GM13977 (cell line): ENCODE measurements at places on chromosomes 1 and 21.

- no peak for DNase-seq
These were observed 107.4 kb downstream of the TBX19 start for GRCh38 chr1:168387781-168388760.

GRCh38 chr1:147214842-147215539, 10.1 kb downstream of the FMO5 start:
- no peak for DNase-seq

GRCh38 chr1:97066860-97067259, 345.3 kb downstream of the PTBP2 start:
- DNase-seq, result no peak

- DNase-seq, result no peak
These were observed 35.2 kb upstream of the MAB21L3 start for GRCh38 chr1:116075990-116076389.

- peak; percentile 35 for DNase-seq
These were observed 16.9 kb upstream of the EFCAB14 start for GRCh38 chr1:46735708-46736324.

DNA sequence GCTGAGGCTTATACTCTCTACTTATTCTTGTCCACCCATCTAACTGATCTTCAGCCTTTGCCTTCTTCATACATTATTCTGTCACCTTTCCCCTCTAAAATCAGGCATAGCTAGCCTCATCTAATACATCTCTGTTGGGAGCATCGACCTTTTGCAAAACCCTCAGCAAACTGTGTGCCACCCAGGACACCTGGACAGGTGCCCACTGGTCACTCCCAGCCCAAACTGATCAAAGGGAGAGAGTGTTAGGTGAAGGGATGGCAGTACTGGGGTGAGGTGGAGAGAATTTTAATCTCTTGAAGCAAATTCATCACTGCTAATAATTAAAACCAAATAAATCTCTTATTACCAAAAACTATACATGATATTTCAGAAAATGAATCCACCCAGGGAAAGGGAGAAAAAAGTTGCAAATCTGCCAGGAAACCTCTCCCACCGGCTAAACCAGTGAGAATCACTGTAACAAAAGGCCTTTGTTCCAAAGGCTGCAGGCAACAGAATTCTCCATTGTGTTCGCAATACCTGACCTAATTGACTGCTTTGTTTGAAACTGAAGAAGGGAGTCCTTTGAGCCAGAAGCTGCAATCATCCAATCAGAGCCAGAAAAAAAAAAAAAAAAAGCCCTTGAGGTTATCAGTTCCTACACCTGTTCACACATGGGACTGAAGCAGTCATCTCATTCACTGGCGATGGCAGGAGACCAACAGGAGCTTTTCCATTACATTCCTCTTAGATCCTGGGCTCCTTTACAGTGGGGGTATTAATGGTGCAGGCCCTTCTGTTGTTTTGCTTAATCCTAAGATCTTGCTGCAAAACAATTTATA, 172.6 kb downstream of the APP start:
- DNase-seq, result no peak

GRCh38 chr1:64895500-64895899, 70.8 kb downstream of the JAK1 start:
- peak; percentile 70 for DNase-seq

GRCh38 chr1:206114692-206115640, 2.2 kb downstream of the AVPR1B start:
- DNase-seq, result no peak

DNA sequence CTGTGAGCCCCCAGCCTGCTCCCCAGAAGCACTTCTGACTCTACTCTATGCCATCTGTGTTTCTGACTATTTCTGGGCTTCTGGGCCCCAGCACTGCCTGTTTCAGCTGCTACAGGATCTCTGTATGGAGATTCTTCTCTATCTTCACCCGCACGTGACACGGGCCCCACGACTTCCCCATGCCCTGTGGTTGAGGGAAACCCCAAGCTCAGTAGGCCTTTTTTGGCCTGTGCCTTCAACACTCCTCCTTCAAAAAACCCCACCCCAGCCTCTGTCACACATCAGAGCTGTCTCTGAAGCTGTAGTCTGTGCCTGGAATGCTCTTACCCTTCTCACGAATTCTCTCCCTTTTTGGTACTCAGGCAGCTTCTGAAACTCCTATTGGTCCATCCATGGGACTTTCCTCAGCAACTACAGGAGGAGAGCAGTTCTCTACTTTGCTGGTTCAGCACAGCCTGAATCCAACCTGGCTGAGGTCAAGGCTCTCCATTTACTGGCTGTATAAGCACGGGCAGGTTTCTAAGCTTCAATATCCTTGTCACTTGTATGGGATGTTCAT, 2.0 kb upstream of the NID1 start:
- DNase-seq, result peak; percentile 91

DNA sequence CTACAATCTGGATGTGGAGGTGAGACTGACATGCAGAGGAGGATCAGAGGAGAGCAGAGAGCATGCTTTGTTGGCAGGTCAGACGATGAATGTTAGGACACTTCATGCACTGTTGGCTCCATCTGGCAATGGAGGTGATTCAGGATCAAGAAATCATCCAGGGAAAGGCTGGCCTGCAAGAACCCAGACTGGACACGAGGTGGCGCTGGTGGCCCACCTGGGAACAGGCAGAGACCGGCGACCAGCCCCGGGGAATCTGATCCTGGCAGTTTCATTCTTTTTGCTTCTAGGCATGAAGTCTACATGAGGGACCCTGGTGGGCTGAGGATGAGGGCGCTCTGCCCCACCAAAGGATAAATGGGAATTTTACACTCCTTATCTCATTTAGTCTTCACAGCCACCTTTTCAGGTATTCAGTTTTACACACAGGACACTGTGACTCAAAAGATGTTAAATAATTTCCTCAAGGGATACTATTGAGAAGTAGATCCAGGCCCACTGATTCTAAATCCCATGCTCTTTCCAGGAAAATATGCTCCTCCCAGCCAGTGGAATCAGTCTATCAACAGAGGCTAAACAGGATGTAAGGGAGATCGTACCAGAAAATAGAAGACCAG, 26.2 kb upstream of the SCMH1 start:
- DNase-seq, result peak; percentile 78

DNA sequence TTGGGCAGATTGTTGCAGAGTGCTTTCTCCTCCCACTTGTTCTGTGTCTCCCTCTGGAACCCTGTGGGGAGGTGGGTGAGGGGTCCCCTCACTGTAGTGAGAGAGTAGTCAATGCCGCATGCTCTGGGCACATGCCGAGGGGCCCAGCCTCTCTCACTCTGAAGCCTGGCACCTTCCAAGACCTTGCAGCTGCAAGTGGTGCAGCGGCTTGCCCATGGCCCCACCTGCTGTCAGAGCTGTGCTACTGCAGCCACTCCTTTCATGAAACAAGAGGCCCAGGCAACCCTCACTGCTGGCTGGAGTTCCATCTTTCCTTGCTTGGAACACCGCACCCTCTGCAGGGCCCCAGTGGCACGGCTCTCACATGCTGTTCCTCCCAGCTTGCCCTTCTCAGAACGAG, 58.4 kb upstream of the COL6A1 start:
- no peak for DNase-seq

GRCh38 chr1:172324761-172325160, 95.7 kb upstream of the C1orf105 start:
- DNase-seq, result no peak

DNA sequence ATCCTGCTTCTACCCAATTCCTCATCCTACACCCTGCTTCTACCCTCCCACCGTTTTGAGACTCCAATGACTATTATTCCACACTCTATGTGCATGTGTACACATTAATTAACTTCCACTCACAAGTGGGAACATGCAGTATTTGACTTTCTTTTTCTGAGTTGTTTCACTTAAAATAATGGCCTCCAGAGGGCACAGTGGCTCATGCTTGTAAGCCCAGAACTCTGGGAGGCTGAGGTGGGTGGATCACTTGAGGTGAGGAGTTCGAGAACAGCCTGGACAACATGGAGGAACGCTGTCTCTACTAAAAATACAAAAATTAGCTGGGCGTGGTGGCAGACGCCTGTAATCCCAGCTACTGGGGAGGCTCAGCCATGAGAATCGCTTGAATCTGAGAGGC, 464.8 kb downstream of the PTBP2 start:
- DNase-seq, result no peak

DNA sequence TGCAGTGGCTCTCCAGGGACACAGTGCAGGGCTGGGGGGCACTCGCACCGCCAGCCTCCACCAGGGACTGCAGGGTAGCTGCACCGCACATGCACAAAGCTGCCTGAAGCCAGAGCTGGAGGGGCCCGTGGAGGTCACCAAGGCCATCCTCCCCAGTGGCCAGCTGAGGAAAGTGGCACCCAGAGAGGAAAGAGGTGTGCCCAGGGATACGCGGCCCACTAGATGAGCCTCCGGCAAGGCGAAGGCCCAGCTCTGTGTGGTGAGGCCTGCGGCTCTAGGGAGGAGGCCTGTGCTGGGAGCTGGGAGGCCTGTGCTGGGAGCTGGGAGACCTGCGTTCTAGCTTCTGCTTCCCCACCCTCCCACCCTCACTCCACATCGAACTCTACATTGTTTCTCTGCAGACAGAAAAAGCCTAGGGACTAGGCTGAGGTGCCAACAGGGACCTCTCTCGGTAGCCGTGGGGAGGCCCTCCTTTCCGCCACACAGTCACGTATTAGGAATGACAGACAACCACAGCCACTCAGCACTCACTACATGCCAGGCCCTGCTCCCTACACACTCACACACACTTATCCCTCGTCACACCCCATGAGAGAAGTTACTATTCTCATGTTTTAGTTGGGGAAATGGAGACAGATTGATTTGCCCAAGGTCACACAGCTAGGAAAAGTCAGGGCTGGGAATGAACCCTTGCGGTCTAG, 921 bp upstream of the ASCL5 start:
- no peak for DNase-seq

- DNase-seq, result no peak
These were observed 12.0 kb downstream of the DUSP10 start for GRCh38 chr1:221729771-221730330.

- DNase-seq, result peak; percentile 77
These were observed 700 bp upstream of the SYDE2 start for GRCh38 chr1:85201340-85202091.
